ENCODE measurements at places on chromosomes 4 and X. TPM values are rescaled to one million over a fixed set of nuclear protein-coding genes. Genes with fewer than 3 reads are reported as not detected.

DNA sequence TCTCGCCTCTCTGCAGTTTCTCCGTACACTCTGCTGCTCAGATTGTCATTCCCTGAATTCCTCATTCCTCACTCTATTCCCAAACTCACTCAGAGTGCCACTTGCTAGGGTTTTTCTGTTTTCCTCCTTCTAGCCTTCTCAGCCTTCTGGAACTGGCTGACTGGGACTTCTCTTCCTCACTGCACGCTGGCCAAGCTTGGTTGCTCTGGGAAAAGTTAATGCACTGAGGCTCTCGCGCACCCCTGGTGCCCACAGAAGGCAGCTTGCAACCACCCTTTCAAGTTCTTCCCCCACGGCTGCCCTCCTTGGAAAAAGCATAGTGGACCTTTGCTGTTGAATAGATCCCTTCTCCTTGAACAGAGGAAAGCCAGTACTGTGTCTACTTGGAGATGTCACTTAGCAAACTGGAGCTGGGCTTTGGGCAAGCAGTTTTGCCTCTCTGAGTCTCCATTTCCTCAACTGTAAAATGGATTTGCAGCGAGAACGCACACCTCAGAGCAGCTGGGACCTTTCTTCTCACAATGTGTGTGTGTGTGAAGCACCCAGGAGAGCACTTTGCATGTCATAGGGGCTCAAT is 6.0 kb upstream of the CCKAR start:
- DNase-seq, result no peak

- no peak for DNase-seq
These were observed 167.1 kb upstream of the CENPE start for GRCh38 chr4:103365285-103365684.

GRCh38 chrX:25017667-25018247 is 2.0 kb upstream of the ARX start:
- DNase-seq, result no peak

- DNase-seq, result no peak
These were observed 314.5 kb upstream of the RASGEF1B start for GRCh38 chr4:81786063-81786763.

BEND4 gene
- total RNA-seq, result 0.14 TPM

UCHL1 gene
- 1,473 TPM for total RNA-seq
